CD4-positive, alpha-beta memory T cell (primary cell): ENCODE measurements at places on chromosomes 16 and 17. TPM values are rescaled to one million over a fixed set of nuclear protein-coding genes. Genes with fewer than 3 reads are reported as not detected.

RAB37 gene
- 23.2 TPM for total RNA-seq

DNA sequence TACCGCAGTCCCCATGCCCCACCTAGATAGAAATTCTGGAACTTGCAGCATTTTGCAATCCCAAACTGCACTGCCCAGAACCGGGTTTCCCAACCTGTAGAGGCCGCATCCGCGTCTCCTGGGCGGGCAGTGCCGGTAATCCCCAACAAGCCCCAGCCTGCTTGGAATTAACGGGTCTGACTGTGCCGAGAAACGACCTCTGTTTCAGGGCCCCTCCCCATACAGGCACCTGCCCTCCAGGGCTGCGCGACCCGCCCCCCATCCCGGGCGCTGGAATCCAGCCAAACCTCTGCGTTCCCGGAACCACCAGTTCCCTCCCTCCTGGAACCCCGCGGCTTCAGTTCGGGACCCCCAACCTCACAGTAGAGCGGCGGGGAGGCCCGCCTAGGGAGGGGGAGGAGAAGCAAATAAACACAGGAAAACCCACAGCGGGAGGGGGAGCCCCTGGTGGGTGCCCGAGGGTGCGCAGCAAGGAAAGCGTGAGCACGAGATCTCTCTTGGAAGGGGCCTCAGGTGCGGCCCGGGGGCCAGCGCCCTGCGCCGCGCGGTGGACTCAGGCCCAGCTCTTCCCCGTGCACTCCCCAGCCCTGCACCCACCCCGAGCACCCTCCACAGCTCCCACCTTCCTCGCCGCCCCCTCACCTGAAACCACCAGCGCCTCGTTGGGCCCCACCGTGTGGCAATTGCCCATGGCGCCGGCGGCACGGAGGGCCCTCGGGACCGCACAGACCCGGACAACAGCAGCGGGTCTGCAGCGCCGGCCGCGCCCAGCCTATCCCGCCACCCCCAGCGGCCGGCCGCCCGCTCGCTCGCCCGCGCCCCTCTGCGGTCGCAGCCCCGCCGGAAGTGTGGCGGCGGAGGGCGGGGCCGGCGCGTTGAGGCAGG is at the start of gene FLOT2:
FLOT2 (minus strand) TSS at position 850 of the 885 bp plus-strand sequence; CDS start at position 691, 159 bp downstream.
- H3K4me1 ChIP-seq: peaks cover 73% of the 10 kb centered on the region
- H3K4me3 ChIP-seq: peak within 1 kb of the TSS; percentile 90
- H3K27me3 ChIP-seq: no peaks in the 10 kb centered on the region
- no peaks in the 10 kb centered on the region for H3K36me3 ChIP-seq

- no peak overlapping the region for H3K27ac ChIP-seq
- H3K4me3 ChIP-seq: no peak overlapping the region
- no peaks in the 10 kb centered on the region for H3K27me3 ChIP-seq
- peaks cover 16% of the 10 kb centered on the region for H3K4me1 ChIP-seq
- H3K36me3 ChIP-seq: peaks cover 21% of the 10 kb centered on the region
Measured at GRCh38 chr17:67221062-67221998, 23.7 kb downstream of the HELZ start.

- H3K4me1 ChIP-seq: peaks cover 20% of the 10 kb centered on the region
- no peak for DNase-seq
- H3K36me3 ChIP-seq: peaks cover 16% of the 10 kb centered on the region
Measured at GRCh38 chr16:3468501-3468900, 25.0 kb downstream of the NAA60 start.
